ENCODE measurements at places on chromosomes 6 and 20. TPM values are rescaled to one million over a fixed set of nuclear protein-coding genes. Genes with fewer than 3 reads are reported as not detected.

OTOR gene
- polyA plus RNA-seq: not detected

NCOA5 gene
- 62.3 TPM for polyA plus RNA-seq

FOXP4 gene
- 29.3 TPM for polyA plus RNA-seq

TRIM15 gene
- polyA plus RNA-seq: 0.08 TPM

TFAP2C gene
- polyA plus RNA-seq: 1.1 TPM

HDAC2 gene
- 280 TPM for polyA plus RNA-seq

BPIFA1 gene
- polyA plus RNA-seq: not detected

DPPA5 gene
- polyA plus RNA-seq: not detected

RBPJL gene
- not detected for polyA plus RNA-seq

IL17F gene
- 0.40 TPM for polyA plus RNA-seq

ZGPAT gene
- polyA plus RNA-seq: 17.8 TPM

MUCL3 gene
- polyA plus RNA-seq: 0.10 TPM

EPB41L2 gene
- polyA plus RNA-seq: 206 TPM

DOK5 gene
- polyA plus RNA-seq: 9.7 TPM

RAB32 gene
- 25.4 TPM for polyA plus RNA-seq

MUC22 gene
- not detected for polyA plus RNA-seq

OR2J3 gene
- not detected for polyA plus RNA-seq

ASIP gene
- polyA plus RNA-seq: 0.70 TPM

FAM209B gene
- 0.55 TPM for polyA plus RNA-seq

SYCP2 gene
- 10.7 TPM for polyA plus RNA-seq

DEFB132 gene
- polyA plus RNA-seq: 0.07 TPM

SLC35D3 gene
- polyA plus RNA-seq: not detected

HLA-DMB gene
- polyA plus RNA-seq: 64.6 TPM

OOEP gene
- polyA plus RNA-seq: not detected

Measured in left kidney (tissue), 8 donors.